ENCODE measurements at places on chromosomes 6 and 20.

- DNase-seq, result no peak
Observed at GRCh38 chr6:99559057-99559456, 9.4 kb downstream of the CCNC start.

DNA sequence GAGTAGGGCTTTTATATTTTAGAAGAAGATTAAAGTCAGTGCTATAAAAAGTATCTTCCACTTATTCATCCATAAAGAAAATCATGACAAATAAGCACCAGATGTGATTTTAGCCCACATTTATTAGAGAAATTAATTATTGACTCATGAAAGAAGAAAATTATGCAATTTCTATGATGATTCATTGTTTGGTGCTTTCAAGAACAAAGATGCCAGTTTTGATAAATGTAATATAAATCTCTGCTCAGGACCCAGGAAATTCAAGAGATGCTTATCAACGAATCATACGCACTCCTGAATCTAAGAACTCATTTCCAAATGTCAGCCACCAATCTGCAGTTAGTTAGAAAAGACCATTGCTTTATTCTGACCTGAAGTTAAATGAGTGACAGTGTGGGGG is 211.4 kb downstream of the ARHGAP18 start:
- no peak for DNase-seq

DNA sequence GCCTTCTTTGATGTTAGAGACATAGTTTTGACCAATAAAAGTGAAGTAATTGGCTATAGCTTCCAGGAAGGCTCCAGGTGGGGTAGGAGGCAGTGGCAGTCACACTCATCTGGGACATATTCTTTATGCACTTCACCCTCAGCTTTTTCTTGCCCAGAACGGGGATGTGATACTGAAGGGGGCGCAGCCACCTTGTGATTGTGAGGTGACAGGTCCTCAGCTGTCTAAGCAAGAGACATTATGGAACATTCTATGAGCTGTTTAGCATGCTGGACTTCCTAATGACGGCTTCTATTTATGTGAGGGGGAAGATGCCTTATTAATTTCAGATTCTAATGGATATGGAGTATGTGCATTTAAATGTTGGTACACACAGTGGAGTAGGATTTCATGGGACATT is 151.3 kb upstream of the ZFP64 start:
- DNase-seq, result no peak

- DNase-seq, result no peak
Observed at GRCh38 chr20:45087097-45087790, 13.7 kb downstream of the KCNS1 start.

GRCh38 chr6:48080227-48081009 is 30.6 kb downstream of the PTCHD4 start:
- no peak for DNase-seq
